HS-27A (cell line): ENCODE measurements at places on chromosomes 4 and X.

GRCh38 chr4:162510937-162511336, 347.1 kb upstream of the FSTL5 start:
- no peak for DNase-seq

GRCh38 chrX:107000013-107000515, at the start of gene MORC4:
Gene MORC4 (minus strand): TSS chrX:107000212. CDS start chrX:106999969, 243 bp downstream.
- DNase-seq = peak; percentile 46

DNA sequence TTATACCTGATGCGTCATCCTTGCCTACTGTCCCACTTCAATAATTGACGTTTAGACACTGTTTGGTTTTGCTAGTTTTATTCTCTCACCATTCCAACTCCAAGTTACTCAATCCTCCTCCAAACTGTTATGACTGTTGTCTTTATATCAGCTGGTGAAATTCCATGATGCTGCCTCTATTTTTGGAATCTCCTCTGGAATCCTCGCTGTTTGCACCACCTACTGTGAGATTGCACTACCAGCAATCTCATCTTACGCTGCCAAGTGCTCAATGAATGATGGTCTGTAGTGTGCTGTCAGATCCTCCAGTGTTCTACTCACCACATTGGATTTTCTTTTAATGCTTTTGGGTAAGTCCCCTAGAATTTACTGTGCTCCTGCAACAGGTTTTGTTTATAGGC, 13.2 kb upstream of the PCDH18 start:
- no peak for DNase-seq

DNA sequence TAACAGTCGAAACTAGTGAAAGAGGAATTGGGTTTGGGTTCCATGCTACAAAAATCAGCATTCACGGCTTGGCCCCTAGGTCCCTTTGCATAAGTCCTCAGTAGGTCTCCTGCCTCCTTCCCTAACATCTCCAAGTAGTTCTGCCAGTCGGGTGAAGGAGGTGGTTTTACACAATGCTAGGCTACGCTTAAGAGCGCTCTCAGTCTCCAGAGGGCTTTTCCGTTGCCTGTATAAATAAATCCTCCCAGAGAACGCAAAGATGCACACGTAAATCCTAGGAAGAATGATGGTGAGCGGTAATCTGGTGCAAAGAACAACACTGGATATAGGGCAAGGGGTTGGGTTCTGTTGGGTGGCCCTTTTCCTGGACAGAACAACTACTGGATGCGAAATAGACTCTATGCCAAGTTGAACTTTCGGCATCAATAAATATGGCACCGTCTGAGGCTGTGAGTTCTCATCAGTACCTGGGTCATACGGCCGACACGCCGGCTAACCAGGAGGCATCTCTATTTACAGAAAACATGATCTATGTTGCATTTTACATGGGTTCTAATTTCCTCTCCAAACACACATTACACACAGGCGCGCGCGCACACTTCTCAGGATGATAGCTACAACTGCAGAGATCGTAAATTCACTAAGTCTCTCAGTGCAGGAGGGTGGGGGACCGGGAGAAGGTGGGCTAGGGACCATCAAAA, 1.3 kb downstream of the CAMK2D start:
- DNase-seq = no peak

- DNase-seq = no peak
Observed at GRCh38 chr4:186723292-186724057, at the start of gene FAT1. Gene FAT1 (minus strand): TSS chr4:186723856. CDS start chr4:186709827, 14,029 bp downstream.
